ENCODE measurements at places on chromosomes 1 and 21. TPM values are rescaled to one million over a fixed set of nuclear protein-coding genes. Genes with fewer than 3 reads are reported as not detected.

The LRRC3 gene
- 0.61 TPM for total RNA-seq

The TACSTD2 gene
- 0.65 TPM for total RNA-seq

The AMY1B gene
- not detected for total RNA-seq

The STYXL2 gene
- total RNA-seq = not detected

The PTPRC gene
- total RNA-seq = 0.15 TPM

The PLA2G2D gene
- not detected for total RNA-seq

The SPAG17 gene
- not detected for total RNA-seq

The REN gene
- total RNA-seq = not detected

The PLEKHO1 gene
- total RNA-seq = 50.2 TPM

The EDN2 gene
- not detected for total RNA-seq

The GJA4 gene
- 45.5 TPM for total RNA-seq

The ATP1A4 gene
- total RNA-seq = not detected

The S100A14 gene
- not detected for total RNA-seq

The LCE2B gene
- not detected for total RNA-seq

The METTL18 gene
- total RNA-seq = 5.8 TPM

The AMY1C gene
- not detected for total RNA-seq

The MRAP gene
- total RNA-seq = not detected

The KDF1 gene
- total RNA-seq = not detected

The ALDH9A1 gene
- total RNA-seq = 93.5 TPM

The CR1 gene
- not detected for total RNA-seq
